ENCODE measurements at places on chromosomes 7 and 10.

DNA sequence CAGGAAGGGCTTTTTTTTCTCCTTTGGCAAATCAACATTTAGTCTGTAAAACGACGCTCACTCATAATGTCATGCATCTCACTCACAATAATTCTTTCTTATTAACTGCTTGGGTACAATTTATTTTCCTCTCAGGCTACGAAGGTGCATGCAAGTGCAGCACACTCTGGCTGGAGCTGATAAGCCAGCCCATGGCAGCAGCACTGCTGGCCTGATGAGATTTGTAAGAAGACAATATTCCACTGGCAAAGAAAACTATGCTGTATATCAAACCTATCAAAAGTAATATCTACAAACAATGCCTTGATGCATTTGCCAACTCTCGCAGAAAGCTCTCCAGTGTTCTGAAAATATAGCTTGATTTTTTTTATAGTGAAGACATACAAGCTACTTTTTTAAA, 170.0 kb upstream of the PHF14 start:
- DNase-seq: no peak

- DNase-seq: peak; percentile 25
Observed at GRCh38 chr7:25259487-25260243, 31.4 kb upstream of the NPVF start.

DNA sequence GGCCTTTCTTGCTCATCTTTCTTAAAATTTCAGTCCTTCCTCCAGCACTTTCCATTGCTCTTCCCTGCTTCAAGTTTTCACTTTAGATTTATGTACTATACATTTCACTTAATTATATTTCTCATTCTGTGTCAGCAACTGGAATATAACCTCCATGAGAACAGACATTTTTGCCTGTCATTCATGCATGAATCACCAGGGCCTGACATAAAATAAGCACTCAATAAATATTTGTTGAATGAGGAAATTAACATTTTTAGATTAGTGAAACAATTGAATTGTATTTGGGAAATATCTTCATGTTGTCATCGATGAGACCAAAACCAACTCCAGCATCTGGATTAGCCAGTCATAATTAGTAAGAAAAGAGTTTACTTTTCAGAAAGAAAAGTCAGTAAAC, 6.1 kb downstream of the SAMD9L start:
- DNase-seq: no peak

DNA sequence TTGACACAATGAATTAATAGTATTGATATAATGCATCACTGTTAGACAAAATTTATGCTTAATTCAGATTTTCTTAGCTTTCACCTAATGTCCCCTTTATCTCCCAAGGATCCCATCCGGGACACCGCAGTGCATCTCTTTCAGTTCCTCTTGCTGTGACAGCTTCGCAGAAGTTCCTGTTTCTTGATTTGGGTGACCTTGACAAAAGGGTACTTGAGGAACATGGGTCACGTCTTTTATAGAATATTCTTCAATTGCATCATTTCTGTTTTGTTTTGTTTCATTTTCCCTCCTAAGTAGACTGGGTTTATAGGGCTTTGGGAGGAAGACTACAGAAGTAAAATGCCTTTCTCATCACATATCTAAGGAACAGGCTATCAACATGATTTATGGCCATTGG, 453.2 kb downstream of the DPP6 start:
- DNase-seq: no peak

GRCh38 chr10:24381235-24382010, 172.5 kb downstream of the KIAA1217 start:
- DNase-seq: no peak

- no peak for DNase-seq
Observed at GRCh38 chr10:80493522-80494051, 39.5 kb downstream of the TSPAN14 start.

DNA sequence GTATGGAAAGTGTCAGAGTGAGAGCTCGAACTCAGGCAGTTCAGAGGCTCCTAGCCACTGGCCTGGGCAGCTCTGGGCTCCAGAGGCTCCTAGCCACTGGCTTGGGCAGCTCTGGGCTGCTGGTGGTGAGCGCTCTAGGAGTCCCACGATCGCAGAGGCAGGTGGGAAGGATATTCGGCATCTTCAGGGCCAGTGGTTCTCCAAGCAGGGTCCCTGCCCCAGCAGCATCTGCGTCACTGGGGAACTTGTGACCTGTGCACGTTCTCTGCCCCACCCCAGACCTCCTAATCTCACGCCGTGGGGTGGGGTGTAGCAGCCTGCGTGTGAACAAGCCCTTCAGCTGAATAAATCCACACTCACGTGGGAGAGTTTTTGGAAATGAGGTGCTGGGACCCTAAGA, 25.2 kb upstream of the BTBD16 start:
- DNase-seq: no peak

DNA sequence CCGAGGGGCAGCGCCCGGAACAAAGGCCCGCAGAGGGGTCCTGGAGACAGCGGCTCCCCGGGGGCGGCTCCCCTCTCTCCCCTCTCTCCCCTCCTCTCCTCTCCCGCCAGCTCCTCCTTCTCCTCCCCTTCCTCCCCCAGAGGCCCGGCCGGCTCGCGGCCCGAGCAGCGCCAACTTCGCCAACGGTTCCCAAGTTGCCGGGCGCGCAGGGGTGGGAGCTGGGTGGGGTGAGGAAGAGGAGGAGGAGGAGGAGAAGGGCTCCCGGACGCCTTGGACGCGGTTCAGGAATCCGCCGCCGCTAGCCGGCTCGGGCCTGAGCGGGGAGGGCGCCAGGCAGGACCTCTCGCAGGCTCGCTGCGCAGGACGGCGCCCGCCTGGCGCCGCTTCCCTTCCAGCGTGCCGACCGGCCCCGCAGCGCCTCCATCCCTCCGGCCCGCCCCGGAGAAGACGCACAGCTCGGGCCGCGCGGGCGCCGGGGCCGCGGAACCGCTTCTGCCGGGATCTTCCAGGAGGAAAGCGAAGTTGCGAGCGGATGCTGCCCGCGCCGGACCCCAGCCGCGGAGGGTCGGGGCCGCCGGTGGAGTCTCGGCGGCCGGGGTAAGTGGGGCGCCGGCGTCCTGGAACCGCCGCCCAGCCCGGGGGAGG, at the start of gene CHST3:
Gene CHST3, plus strand, starts transcription at position 298 of the 645 bp plus-strand sequence. CDS start 41,448 bp downstream, outside the sequence.
- no peak for DNase-seq

DNA sequence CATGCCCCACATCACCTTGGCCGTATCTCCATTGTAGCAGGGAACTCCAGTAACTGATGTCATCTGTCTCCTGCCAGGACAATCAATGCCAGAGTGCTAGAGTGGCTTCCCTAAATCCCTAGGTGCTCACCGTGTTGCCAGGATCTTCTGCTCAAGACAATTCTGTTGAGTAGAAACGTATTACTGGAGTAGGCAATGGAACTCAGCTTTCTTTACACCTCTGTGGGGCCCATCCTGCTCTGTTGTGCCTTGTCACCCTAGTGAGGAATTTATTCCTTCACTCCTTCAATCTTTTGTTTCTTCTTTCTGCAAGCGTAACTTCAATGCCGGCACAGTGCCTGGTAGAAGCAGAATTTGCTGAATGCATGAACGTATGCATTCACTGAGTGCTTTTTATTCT, 305.5 kb upstream of the ZMIZ1 start:
- DNase-seq: no peak

DNA sequence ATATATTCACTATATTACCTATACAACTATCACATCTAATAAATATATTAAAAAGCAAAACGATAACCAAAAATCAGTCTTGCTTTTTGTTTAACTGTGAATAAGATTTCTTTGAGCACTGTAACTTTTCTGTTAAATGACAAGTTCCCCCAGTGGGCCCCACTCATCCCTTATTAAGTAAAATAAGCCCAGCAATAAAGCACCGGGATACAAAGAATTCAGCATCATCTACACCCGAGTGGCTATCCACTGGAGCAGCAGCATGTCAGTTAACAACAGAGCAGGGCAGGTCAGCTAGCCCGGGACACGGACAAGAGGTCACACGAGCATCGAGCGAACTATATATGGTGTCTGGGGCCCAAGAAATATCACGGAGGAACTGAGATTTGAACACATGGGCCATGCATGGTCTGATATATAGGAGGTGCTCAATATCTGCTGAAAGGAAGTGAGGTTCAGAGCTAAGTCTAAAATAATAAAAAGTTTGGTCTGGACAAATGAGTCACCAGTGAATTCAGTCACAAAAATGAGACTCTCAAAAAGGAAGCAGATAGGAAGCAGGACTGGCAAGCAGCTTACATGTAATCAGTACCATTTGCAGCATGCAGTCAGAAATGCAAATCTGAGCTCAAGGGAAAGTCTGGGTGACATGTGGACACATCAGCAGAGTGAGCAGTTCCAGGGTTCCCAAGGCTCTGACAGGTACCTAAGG, 4.1 kb downstream of the ERCC6 start:
- no peak for DNase-seq

DNA sequence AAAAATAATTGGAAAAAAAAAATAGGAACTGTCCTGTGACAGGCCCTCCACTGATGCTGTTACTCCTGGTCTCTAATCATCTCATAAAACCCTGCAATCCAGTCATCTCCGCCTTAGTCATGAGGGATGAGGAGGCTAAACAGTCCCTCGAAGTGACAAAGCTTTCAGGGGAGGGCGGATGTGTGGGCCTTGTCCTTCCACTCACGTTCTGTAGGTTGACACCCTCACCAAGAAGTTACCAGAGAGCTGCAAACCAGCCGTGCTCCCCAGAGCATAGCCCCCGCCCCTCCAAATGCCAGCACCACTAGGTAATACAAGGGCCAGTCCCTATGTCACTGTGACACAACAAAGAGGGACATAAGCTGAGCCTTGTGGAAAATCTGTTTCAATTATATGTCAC, 11.9 kb downstream of the COBL start:
- DNase-seq: no peak

- no peak for DNase-seq
Observed at GRCh38 chr7:128830231-128831177, at the start of gene FLNC. TSS of gene FLNC (plus strand) at chr7:128830406. CDS start at chr7:128830638, 232 bp downstream.

DNA sequence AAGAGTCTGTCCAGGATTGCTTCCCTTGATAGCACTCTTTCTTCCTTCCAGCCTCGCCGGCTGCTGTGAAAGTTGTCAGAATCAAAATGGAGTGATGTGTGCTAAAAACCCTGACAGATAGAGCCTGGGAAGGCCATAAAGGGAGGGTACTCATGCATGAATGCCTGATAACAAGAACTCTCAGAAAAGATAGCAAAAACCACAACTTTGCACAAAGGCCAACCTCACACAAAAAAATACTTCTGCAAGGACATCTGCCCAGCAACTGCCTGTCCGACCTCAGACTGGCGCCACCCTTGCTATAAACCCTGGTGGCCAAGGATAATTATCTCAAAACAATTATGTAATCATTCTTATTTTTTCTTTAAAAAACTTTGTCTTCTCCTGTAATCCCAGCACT, 133.2 kb upstream of the SVIL start:
- DNase-seq: no peak

- no peak for DNase-seq
Observed at GRCh38 chr7:107125475-107125874, 43.3 kb upstream of the HBP1 start.

DNA sequence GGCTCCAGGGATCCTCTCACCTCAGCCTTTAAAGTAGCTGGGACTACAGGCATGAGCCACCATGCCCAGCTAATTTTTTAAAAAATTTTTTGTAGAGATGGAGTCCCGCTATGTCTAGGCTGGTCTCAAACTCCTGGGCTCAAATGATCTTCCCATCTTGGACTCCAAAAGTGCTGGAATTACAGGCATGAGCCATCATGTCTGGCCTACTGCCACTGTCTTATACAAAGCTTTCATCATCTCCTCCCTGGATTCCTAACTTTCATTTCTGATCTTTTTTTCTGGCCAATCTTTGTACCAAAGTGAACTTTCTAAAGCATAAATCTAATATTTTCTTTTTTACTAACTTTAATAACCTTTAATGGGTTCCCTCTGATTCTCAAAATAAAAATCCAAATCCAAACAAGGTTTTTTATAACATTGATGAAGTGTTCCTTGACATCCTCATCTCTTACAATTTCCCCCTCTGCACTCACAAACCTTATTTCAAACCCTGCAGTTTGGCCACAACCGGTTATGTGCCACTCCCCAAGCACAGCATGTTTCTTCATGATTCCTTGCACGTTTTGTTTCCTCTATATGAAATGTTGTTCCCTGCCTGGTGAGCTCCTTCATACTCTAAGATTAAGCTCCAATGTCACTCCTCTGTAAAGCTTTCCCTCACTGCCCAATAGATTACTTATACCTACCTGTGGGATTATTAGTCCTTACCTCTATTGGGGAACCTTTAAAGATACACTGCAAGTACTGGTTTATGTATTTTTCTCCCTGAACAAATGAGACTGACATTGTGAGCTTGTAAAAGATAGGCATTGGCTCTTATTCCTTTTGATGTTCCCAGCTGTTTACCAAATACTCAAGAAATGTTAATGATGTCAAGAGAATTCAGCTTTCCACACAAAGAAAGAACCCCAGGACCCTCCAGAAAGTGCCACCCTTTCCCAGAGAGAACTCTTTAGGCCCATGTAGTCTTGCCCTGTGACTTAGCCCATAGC, 101.7 kb downstream of the HOXA1 start:
- no peak for DNase-seq

DNA sequence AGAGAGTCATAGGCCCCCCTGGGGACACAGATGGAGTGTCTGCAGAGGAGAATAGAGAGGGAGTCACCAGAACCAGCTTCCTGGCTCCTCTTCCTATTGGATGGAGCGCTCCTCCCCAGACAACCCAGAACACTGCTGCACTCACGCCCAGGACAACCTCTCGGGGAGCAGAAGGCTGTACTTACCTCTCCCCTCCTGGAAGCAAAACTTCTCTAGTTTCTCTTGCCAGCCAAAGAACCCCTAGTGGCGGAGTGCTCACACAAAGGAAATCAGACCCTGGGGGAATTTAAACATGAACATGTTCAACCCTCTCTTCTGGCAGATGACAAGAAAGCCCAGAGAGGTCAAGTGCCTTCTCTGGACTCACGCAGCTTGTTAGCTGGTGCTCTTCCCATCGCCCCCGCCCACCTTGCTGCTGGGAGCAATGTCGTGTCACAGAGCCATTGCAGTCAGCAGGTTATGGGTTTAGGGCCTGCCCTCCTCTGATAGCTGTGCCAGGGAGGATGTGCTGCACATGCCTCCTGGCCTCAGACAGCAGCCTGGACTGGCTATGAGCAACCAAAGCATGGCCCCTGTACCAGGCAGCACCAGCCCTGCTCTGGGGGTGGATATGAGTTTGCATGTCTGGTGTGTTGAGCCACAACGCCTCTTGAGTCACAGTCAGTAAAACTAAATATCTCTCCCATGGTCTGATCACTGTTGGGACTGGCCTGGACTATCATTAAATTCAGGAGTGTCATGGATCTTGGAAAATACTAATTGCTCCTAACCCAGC, 84.4 kb downstream of the SLIT1 start:
- DNase-seq: no peak

DNA sequence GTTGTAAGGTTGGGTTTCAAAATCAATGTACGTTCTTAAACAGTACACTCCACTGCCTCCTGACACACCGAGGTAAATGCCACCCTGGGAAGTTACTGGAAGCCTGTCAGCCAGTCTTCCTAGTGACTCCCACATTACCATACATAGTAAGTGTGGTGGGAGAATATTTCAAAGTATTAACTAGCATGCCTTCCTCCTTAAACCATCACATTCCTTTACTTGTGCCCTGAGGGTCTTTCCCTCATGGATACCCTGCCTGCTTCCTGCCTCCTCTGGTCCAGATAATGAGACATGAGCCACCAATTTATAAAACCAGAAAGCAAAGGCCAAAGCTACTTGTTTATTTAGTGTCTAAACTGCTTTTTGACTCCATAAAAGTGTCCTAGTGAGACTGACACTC, 23.3 kb upstream of the SORCS3 start:
- no peak for DNase-seq

GRCh38 chr10:69483963-69484362, 32.7 kb downstream of the TSPAN15 start:
- no peak for DNase-seq

GRCh38 chr7:148912758-148913541, 28.9 kb upstream of the EZH2 start:
- no peak for DNase-seq

- DNase-seq: no peak
Observed at GRCh38 chr7:67825356-67825755, 828.7 kb downstream of the TYW1 start.

Measured in frontal cortex (tissue), 4 donors.